ENCODE measurements at places on chromosomes 7 and 10.

GRCh38 chr7:154886591-154886990, 116.3 kb downstream of the PAXIP1 start:
- no peak for DNase-seq

DNA sequence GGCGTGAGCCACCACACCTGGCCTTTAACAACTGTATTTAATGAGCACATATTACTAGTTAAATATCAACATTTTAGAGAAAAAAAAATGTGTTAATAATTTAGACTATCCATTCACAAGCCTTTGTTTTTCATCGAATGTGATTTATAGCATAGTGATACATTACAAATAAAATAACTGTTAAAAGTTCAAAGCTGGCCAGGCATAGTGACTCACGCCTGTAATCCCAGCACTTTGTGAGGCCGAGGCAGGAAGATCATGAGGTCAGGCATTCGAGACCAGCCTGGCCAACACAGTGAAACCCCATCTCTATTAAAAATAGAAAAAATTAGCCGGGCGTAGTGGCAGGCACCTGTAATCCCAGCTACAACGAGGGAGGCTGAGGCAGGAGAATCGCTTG, 72.7 kb downstream of the HACD1 start:
- DNase-seq: no peak

DNA sequence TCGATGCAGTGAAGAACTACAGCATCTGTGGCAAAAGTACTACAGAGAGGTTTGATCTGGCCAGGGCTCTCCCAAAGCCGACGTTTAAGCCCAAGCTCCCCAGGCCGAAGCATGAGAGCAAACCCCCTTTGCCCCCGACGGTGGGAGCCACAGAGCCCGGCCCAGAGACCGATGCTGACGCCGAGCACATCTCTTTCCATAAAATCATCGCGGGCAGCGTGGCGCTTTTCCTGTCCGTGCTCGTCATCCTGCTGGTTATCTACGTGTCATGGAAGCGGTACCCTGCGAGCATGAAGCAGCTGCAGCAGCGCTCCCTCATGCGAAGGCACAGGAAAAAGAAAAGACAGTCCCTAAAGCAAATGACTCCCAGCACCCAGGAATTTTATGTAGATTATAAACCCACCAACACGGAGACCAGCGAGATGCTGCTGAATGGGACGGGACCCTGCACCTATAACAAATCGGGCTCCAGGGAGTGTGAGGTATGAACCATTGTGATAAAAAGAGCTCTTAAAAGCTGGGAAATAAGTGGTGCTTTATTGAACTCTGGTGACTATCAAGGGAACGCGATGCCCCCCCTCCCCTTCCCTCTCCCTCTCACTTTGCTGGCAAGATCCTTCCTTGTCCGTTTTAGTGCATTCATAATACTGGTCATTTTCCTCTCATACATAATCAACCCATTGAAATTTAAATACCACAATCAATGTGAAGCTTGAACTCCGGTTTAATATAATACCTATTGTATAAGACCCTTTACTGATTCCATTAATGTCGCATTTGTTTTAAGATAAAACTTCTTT, 2.3 kb downstream of the LRRTM3 start:
- DNase-seq: no peak

DNA sequence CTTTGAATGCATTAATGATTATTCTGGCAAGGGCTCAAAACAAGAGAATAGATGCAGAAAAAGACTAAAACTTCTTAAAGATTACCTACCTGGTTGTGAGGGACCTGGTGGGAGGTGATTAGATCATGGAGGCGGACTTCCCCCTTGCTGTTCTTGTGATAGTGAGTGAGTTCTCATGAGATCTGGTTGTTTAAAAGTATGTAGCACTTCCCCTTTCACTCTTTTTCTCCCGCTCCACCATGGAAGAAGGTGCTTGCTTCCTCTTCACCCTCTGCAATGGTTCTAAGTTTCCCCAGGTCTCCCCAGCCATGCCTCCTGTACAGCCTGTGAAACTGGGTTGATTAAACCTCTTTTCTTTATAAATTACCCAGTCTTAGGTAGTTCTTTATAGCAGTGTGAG, 226.6 kb downstream of the ARHGAP12 start:
- no peak for DNase-seq

GRCh38 chr7:20554072-20554471, 61.4 kb upstream of the ABCB5 start:
- no peak for DNase-seq

DNA sequence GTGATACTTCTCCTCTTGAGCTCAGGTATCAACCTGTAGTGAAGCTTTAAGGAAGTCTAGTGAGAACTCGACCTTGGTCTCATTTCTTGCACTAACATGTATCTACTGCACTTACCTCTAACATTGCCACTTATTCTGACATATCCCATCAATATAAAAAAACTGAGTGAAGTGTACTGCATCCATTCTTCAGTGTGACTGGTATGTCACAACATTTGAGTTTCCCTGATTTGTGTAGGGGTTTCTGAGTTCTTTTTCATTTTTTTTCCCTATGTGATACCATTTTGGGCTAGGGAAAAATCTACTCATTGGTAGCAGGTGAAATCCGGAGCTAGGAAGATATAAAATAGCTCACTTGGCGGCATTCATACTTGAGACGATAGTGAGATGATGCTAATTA, 274.3 kb downstream of the PRKG1 start:
- no peak for DNase-seq

- no peak for DNase-seq
Measured at GRCh38 chr10:100504096-100504495, 15.6 kb downstream of the SEC31B start.

DNA sequence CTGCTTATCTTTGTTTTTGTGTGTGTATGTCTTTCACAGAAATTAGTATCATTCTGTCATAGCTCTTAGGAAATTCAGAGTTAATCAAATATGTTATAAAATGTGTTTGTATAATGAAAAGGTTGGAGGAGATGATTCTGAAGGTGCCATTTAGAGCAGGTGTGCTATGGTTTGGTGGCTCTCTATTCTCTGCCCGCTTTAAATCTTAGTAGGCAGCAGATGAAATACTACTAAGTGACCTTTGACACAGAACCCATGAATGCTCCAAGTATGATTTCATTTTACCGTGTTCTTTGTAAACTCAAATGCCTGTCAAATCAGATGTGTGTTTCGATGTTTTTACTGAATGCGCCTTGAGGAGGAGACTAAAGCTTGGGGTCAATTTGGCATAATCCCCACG, 24.5 kb downstream of the ZEB1 start:
- DNase-seq: no peak

DNA sequence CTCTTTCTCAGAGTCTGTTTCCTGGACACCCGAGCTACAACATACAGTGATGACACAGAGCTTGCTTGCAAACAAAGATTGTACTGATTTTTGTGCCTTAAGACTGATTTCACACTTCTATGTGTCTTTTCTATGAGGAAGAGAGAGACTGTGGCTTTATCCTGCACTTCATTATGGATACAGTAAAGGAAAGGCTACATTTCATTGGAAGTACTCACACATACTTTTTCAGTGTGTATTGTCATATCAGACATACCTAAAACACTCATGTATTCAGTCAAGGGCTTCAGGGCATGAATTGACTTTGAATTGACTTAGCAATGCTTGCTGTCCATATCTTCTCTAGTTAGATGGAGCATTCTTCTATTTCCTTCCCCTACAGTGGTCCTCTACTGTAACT, 135.5 kb upstream of the IMMP2L start:
- no peak for DNase-seq

- no peak for DNase-seq
Measured at GRCh38 chr10:77359950-77360520, 277.6 kb downstream of the KCNMA1 start.

DNA sequence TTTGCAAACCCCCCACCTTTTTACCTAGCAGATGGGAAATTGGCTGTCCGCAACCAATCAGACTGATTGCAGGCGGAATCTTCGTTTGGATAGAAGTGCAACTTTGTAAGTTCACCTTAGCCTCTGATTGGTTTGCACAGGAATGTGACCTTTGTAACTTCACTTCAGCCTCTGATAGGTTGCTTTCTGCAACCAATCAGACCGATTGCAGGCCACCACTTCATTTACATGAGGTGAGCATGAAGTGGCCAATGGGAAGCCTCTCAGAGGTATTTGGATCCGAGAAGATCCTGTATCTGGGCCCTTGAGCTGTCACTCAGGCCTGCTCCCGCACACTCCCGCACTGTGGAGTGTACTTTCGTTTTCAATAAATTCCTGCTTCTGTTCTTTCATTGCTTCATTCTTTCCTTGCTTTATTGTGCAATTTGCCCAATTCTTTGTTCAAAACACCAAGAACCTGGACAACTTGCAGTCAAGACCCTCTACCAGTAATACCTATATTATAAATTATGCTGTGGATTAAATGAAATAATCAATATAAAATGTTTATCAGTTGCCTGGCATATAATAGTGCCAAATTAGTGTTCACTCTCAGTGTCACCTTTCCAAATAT, 491.4 kb downstream of the PLXNA4 start:
- DNase-seq: no peak

DNA sequence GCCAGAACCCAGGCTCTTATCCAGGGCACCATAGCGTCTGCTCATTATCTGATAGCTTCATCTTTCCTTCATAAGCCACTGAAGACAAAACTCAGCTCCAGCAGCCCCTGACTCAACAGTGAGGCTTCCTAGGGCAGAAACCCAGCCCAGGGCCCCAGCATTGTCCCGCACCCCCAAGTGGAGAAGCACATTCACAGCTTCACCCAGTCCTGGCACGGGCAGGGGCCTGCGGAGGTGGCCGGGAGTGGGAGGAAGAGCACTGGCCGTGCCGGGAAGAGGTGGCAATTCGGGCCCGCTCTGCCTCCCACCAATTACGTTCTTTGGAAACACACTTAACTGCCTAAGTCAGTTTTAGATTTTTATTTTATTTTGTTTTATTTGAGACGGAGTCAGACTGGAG, 10.3 kb upstream of the CALML5 start:
- no peak for DNase-seq

DNA sequence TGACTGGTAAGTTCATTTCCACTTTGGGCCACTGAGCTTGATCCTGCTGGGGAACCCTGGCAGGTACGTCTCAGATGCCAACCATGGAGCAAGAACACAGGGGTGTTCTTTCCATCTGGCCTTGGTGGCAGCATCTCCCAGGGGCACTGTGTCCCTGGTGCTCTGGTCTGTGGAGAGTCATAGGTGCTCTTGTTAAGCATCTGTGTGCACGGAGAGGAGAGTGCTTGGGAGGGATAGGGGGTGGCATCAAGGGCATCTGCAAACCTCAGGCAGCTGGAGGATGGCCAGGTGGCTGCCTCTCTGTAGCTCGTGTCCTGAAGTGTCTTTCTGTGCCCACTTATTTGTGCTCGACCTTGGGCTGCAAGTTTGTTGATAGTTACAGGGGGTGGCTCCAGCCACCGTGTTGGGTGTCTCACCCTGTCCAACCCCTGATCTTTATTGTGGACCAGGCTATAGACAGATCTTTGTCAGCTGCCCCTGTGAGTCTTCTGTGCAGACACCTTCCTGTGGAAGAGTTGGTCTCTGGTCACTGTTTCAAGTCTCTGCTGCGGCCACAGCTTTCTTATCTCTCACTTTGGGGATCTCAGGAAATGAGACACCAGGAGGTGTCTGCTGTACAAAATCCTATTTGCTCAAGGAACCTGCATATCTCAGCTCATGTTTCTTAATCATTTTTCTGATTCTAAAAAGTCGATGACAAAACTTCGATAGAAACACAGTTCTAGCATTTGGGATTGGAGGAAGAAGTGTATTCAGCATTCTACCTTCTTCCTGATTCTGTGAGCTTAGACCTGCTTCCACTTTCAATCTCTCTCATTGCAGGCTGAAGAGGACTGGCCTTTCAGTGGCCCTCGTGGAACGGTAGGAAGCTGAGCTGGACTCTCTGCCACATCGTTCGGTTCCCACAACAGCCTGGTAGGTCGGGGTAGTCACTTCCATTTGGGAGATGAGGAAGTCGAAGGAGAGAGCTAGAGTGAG, 17.2 kb upstream of the GIMAP8 start:
- DNase-seq: no peak

DNA sequence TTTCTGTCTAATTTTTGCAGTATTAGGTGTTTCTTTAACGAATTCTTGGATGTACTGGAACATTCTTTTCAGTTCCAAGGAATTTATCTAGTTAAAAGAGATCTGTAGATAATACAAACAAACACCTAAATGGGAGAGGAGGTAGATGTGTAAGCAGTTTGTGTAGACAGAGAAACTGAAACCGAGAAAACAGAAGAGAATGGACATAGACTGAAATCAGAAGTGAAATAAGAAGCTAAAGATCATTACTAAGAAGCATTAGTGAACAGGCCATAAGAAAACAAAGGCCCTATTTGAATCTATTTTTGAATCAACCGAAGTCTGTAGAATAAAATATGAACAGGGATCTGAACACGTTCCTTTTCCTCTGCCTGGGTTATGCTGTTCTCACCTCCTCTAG, 26.5 kb upstream of the TMEM229A start:
- no peak for DNase-seq

DNA sequence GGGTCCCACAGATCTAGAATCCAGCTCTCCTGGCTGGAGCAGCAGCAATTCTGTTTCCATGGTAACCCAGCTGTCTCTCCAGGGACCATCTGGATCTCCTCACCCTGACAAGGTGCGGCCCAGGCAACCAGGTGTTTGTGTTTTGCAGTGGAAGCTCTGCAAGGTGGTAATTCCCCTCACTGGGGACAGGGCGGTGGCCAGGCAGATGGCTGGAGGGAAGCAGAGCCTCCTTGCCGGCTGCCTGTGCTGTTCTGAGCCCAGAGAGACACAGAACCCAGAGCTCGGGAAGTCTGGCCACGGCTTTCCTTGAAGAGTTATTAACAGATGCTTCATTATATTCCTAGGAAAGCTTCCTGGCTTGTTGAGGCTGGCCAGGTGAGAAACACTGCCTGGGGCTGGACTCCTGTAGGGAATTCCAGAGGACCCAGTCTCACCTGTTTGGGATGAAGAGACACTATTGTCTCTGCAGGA, 118.2 kb upstream of the PPIF start:
- DNase-seq: no peak

DNA sequence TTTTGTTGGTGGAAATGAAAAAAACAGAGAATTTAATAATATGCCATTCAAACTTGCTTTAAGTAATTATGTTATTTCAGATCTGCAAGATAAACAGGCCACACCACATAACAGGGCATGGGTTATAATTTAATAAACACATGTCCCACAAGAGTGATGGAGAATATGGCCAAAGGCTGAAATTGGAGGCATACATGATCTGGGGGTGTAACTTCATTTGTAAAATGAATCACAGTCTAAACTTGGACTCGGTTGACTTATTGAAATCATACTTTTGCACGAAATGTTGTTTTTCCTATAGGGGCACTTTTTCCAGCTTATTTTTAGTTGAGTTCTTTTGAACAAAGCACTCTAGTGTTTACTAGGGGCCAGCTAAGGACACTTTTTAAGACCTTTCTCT, 151.6 kb downstream of the TMEM26 start:
- DNase-seq: no peak

Data from activated CD4-positive, CD25-positive, alpha-beta regulatory T cell (primary cell).